Pulmonary artery endothelial cell (primary cell): ENCODE measurements at places on chromosomes 4 and X. TPM values are rescaled to one million over a fixed set of nuclear protein-coding genes. Genes with fewer than 3 reads are reported as not detected.

Gene PRAF2
- total RNA-seq, result 4.4 and 5.9 TPM in 2 replicates

Gene CNKSR2
- total RNA-seq, result under 0.01 TPM in 1 of 2 replicates, not detected in the other

Gene FDCSP
- total RNA-seq, result not detected in 2 replicates

DNA sequence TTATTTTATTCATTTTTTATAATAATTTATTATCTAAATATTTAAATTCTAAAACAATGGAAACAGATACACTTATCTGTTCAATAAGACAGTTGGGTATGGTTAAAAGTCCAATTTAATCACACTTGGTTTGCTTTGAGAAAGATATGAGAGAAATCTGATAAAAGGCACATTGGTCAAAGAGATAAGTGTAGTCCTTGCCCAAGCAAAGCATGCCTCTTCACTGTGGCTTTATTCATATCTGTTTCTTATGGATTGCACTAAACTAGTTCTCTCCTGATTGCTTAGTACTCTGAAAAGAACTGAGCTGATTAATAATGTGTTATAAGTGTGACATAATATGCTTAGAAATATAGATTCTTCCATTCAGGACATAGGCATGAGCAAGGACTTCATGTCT lies 39.8 kb downstream of the CXCL1 start:
- no peak for DNase-seq

DNA sequence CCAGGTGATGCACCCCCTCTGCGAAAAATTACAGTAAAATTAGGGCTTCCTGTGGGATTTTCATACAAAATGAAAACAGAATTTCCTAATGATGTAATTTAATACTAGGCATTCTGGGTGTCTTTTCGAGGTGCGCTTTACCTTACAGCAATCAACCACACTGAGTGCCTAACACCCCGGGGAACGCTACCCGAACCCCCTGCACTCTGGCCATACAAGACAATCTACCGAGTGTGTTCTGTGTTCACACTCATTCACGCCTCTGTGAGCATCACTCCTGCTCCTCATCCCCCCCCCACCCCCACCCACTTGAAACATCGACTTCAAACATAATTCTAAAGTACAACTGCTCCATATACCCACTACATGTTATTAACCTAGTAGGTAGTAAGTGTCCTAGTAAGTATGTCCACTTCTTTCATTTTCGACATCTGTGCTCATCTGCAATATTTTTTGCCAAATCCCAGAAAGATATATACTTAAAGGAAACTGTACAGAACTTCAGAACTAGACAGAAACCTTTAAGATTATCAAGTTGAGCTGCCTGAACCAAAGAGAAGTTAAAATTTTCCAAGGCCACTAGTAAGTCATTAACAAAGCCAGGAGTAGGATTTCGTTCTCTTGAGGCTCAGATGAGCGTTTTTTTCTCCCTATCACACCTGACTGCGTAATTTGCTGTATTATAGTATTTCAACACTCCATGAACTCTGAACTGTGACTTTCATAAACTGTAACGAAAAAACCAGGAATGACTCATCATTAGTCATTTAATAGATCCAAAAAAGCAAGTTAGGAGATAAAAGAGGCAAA lies 80.0 kb downstream of the FAT1 start:
- DNase-seq, result no peak

- no peak for DNase-seq
Measured at GRCh38 chr4:4499438-4500123, 42.3 kb downstream of the STX18 start.

DNA sequence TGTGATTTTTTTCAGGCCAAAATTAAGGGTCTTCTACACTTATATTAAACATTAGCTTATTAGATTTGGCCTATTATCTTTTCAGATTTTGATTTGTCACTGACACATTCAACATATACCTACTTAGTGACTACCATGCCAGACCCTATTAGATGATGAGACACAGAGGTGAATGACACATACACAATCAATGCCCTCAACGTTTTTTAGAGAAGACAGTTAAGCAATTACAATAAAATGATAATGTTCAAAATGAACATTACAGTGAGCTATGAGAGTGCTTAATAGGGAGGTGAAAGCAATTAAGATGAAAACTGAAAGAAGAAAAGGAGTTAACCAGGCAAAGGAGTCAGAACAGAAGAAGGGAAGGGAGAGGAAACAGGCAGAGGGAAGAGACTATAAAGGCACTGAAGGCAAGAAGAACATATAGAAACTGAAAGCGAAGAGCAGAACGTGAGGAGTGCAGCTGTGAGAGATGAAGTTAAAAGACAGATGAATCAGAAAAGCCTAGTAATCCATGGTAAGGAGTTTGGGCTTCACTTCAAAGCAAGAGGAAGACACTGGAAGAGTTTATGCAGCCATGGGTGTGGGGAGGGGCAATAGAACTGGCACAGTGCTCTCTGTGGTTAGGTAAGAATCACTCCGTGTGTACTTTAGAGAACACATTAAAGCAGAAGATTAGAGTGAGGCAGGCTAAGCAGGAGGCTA lies 119.0 kb downstream of the REELD1 start:
- DNase-seq, result no peak

GRCh38 chr4:78666830-78667258 lies 109.3 kb upstream of the BMP2K start:
- DNase-seq, result no peak

DNA sequence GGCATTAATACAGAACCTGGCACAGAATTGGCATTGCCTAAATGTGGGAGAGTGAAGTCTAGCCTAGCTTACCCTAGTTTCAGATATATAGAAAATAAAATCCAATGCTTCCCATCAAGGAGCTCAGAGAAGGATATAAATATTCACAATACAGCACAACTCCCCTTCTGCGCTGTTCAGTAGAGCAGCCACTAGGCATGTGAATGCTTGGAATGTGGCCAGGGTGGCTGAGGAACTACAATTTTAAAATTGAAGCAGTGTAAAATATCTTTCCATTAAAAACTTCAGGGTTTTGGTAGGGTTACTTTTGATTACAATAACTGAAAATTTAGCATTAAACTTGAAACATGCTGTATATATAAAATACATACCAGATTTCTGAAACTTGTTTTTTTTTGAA lies 19.5 kb downstream of the ZNF518B start:
- no peak for DNase-seq

DNA sequence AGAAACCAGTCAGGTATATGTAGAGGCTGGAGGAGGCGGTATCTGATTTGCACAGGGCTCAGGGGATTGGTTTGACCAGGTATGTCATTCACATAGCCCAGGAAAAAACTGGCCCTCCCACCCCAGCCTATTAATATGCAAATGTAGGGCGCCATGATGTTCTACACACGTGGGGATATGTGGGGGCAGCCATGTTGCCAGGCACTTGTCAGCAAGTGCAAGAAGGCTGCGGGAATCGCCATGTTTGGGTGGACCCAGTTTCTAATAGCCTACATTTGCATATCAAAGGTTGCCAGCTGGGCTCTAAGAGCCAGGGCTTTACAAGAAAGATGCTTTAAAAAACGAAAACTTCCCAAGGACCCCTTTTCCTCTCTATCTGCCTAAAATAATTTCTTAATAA lies 335.1 kb downstream of the SMARCA1 start:
- DNase-seq, result no peak

Gene RASL11B
- total RNA-seq, result 0.11 TPM in 1 of 2 replicates, not detected in the other

Gene GLOD5
- not detected in 2 replicates for total RNA-seq

DNA sequence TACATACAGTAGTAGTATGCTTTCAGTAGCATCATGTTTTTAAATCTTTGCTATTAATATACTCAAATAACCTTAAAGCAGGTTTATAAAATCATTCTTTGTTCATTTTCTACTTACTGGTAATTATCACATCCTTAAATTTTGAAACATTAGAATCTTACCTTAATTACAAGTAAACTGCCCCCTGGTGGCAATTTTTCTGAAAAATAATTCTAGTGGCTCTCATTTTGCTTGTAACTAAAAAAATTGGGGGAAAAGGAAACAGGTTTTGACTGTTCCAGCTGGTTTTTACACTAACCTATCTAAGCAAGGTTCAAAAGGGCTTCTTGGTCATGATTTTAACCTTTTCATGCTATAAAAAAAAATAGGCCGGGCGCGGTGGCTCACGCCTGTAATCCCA lies 18.5 kb upstream of the DCAF4L1 start:
- no peak for DNase-seq

- DNase-seq, result no peak
Measured at GRCh38 chr4:54189140-54189539, 40.0 kb upstream of the PDGFRA start.

Gene ADGRG4
- total RNA-seq, result not detected in 2 replicates

Gene TLR6
- total RNA-seq, result 1.2 and 1.5 TPM in 2 replicates

GRCh38 chr4:18691431-18692200 lies 670.1 kb upstream of the LCORL start:
- DNase-seq, result no peak

DNA sequence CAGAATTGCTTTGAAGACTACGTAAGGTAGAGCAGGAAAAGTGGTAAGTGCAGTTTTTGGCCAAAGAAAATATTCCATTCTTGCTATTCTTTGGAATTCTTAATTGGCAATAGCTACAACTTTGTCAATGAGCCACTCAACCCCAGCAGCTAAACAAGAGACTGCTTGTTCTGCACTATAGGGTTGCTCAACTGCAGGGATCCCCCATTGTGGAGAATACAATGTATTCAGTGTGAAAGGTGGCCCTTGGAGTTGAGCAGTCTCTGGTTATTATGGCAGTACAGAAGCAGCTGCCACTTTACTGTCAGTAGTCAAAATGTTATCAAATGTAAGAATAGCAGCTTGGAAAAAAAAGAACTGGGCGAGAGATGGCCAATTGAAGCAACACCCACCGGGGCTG lies 808.7 kb downstream of the CENPC start:
- DNase-seq, result no peak

DNA sequence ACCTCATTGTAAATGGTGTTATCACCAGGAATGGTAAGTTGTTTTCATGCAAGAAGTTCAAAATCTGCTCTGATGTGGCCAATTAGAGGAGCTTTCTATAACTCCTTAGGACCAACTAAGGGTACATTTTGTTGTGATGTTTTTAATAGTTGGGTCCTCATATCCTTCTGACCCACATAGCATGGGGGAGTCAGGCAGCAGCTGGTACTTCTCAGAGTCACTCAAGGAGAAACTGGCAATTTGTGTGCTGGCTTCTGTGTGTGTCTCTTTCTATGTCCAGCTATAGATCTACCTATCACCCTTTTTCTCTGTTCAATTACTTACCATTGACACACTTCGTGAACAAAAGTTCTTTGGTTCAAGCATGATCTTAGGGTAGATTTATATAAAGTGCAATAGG lies 194.3 kb upstream of the TENM3 start:
- DNase-seq, result no peak

DNA sequence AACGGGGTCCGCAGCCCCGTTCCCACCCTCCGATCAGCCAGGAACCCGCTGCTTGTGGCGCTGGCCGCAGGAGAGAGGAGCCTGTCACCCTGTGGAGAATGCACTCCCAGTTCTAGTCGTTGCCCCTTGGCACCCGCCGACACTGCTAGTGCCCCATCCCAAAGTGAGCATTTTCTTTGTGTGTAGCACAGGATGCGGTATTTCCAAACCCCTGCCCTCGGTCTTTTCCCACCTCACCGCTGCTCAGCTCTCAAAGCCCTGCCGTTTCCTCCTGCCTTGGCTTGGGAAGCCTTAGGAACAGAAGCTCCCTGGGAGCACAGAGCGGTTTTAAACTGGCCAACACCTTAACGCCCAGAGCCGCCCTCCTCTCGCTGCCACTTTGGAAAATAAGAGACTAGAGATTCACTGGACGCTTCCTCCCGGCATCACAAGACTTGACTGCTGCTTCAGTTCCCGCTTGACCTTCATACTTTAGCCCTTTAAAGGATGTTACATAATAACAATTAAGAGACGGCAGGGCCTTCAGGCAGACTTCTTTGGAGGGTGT lies 772 bp downstream of the CYP4V2 start:
- no peak for DNase-seq

DNA sequence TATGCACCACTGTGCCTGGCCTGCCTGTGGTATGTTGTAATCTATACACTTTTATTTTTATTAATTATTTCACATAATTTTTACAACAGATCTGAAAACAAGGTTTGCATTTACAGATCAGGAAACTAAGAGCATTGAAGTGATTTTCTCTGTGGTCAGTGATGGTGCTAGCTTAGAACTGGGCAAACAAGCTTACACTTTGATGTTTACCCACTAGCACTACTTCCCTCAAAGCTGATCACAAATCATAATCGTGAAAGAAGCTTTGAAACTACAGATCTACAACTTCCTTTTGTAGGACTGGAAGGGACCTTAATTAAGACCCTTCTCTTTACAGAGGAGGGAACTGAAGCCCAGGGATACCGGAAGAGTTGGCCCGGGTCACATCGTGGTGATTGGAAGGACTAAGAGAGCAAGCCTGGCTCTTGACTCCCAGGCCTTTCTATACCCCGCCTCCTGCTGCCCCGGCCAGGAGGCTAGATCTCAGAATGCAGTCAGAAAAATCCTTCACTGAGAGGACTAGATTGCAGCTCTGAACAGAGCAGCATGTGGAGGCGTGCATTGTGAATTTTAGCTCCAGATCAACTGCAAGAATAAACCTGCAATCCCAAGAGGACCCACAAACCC lies 93.7 kb upstream of the ZNF827 start:
- DNase-seq, result no peak

DNA sequence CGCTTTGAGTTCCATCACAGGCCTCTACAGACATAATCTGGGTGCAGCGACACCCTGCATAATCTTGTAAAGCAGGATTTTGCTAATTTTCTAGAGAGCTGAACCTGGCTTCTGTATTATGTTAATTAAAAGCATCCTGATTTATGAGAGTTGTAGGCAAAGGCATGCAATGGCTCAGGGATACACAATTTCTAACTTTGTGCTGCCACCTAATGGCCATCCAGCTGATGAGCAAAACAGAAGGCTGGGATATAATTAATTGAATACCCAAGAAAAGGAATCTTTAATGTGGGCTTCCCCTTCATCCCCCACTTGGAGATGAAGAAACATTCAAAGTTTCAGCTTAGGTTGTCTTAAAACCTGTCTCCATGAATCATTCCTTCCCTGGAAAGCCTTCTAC lies 78.1 kb downstream of the BMP15 start:
- DNase-seq, result peak; percentile 4

- DNase-seq, result no peak
Measured at GRCh38 chr4:7444731-7445130, 10.0 kb upstream of the PSAPL1 start.

GRCh38 chr4:121177246-121178137 lies 13.4 kb upstream of the TNIP3 start:
- no peak for DNase-seq

- no peak for DNase-seq
Measured at GRCh38 chr4:28488021-28488420, 1627.4 kb downstream of the STIM2 start.

Gene MAGEA4
- total RNA-seq, result not detected in 2 replicates

Gene CPE
- 0.35 and 1.2 TPM in 2 replicates for total RNA-seq

- no peak for DNase-seq
Measured at GRCh38 chrX:41452565-41453356, 5.6 kb downstream of the NYX start.

DNA sequence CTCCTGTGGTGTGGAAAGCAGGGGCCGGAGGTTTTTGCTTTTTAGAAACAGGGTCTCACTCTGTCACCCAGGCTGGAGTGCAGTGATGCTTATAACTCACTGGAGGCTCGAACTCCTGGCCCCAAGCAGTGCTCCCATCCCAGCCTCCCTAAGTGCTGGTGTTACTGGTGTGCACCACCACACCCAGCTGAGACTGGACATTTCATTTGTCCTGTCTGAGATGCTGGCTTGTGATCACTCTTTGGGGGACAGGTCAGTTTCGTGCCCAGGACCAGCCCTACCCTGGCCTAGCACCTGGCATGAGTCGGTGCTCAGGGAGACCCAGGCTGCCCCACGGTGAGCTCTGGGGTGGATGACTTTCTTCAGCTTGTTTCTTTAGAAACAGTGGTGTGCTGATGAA lies 11.3 kb downstream of the PSAPL1 start:
- DNase-seq, result no peak

- no peak for DNase-seq
Measured at GRCh38 chr4:182560358-182560757, 317.2 kb downstream of the TENM3 start.

- no peak for DNase-seq
Measured at GRCh38 chr4:76499461-76499860, 64.4 kb downstream of the SHROOM3 start.

Gene NALF2
- total RNA-seq, result 0.04 TPM in 1 of 2 replicates, not detected in the other
